ENCODE measurements at places on chromosomes 13 and 19. TPM values are rescaled to one million over a fixed set of nuclear protein-coding genes. Genes with fewer than 3 reads are reported as not detected.

DNA sequence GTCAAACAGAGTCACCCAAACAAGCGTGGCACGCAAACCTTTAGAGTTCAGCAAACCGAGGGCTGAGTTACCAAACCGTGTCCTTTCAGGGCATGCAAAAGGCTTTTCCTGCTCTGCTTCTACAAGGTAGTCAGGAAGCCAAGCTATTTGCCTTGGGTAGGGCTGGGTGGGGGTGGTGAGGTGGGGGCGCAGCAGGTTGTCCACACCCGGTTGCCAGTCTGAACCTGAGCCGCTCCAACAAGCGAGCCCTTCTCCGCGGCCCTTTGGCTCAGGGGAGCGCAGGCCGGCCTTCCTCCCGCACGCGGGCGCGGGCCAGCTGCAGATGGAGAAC lies 347 bp upstream of the CLDN10 start:
- H3K36me3 ChIP-seq, result no peaks in the 10 kb centered on the region
- no peak for DNase-seq
- H3K27me3 ChIP-seq, result peaks cover 59% of the 10 kb centered on the region
- peaks cover 7% of the 10 kb centered on the region for H3K4me1 ChIP-seq
- no peak overlapping the region for H3K27ac ChIP-seq

GRCh38 chr19:6769006-6769619 lies 1.9 kb upstream of the SH2D3A start:
- H3K4me3 ChIP-seq, result no peak overlapping the region
- H3K4me1 ChIP-seq, result peaks cover 39% of the 10 kb centered on the region
- peaks cover 9% of the 10 kb centered on the region for H3K36me3 ChIP-seq
- DNase-seq, result no peak

DNA sequence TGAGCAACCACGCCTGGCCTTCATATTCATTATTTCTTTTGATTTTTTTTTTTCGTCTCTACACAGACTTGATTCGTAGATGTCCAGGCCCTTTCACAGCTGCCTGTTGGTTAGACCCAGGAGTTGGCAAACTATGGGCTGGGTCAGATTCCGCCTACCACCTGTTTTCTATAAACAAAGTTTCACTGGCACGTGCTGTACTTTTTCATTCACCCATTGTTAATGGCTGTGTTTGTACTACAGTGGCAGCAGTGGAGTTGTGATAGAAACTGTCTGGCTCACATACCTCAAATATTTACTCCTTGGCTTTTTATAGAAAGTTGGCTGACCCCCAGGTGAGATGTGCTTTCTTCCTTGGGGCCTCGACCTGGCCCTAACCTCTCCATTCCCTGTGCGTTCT lies 72.9 kb upstream of the TEX29 start:
- no peak overlapping the region for H3K27ac ChIP-seq
- no peaks in the 10 kb centered on the region for H3K27me3 ChIP-seq
- H3K4me1 ChIP-seq, result peaks cover 2% of the 10 kb centered on the region
- H3K4me3 ChIP-seq, result no peak overlapping the region
- peaks cover 80% of the 10 kb centered on the region for H3K36me3 ChIP-seq

GRCh38 chr13:75443356-75443958 lies 38.5 kb downstream of the TBC1D4 start:
- no peaks in the 10 kb centered on the region for H3K4me1 ChIP-seq
- H3K27ac ChIP-seq, result no peak overlapping the region
- DNase-seq, result no peak
- no peak overlapping the region for H3K4me3 ChIP-seq
- H3K27me3 ChIP-seq, result no peaks in the 10 kb centered on the region

- H3K4me1 ChIP-seq, result peaks cover 5% of the 10 kb centered on the region
- H3K27me3 ChIP-seq, result peaks cover 24% of the 10 kb centered on the region
- H3K4me3 ChIP-seq, result no peak overlapping the region
- H3K36me3 ChIP-seq, result no peaks in the 10 kb centered on the region
- no peak for DNase-seq
Observed at GRCh38 chr19:35034588-35035382, 4.5 kb downstream of the SCN1B start.

DNA sequence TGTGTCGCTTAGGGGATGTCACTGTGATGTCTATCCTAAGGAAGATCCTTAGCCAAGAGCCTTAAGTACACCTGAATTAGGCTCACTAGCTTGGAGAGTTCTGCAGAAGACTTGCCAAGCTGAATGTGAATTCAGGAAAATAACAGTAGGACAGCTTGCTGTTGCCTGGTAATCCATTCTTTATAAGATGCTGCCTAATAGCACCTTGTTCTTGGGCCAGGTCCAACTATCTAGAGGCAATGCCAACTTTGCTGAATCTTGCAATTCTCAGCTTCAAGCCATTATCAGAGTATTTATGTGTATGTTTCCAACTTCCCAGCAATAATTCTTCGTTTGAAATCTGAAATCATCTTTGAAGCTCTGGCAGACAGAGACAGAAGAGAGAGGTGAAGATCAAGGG lies 102.8 kb downstream of the PCDH17 start:
- DNase-seq, result no peak
- no peaks in the 10 kb centered on the region for H3K36me3 ChIP-seq
- H3K4me1 ChIP-seq, result no peaks in the 10 kb centered on the region
- H3K4me3 ChIP-seq, result no peak overlapping the region
- no peak overlapping the region for H3K27ac ChIP-seq

DNA sequence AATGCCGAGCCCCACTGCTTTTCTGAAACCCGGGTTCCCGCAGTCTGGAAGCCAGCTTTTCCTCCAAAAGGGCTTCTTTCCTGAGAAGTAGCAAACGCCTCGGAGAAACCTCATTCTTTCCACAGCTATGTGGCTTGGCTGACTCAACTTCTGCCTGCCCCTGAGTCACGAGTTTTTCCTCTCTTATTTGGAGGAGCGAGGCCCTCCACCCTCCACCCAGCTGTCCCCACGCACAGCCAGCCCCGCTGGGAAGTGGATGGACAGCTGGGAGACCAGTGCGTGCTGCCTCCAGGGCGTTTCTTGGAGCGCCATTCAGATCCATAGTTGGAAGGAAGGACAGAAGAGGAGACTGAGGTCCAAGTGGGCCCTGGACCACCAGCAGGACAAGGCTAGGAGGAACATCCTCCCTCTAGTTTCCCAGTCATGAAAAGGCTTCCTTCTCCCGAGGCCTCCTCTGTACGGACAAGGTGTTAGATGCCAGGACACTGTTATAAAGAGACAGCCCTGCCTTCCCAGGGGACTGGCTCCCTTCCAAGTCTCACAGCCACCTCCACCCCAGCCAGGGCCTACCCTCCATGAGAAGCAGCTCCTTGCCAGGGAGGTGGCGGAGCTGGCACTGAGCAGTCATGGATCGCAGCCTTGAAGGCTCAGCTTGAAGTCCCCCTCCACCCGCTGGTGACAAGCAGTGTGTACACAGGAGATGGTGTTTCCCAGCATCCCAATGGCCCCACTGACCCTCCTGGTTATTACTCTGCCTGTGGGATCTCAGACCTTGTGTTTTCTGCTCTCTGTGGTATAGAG lies 2.5 kb upstream of the PLEKHF1 start:
- peaks cover 15% of the 10 kb centered on the region for H3K36me3 ChIP-seq
- peak overlapping the region; percentile 69 for H3K4me3 ChIP-seq
- no peaks in the 10 kb centered on the region for H3K27me3 ChIP-seq
- peak overlapping the region; percentile 90 for H3K27ac ChIP-seq

DNA sequence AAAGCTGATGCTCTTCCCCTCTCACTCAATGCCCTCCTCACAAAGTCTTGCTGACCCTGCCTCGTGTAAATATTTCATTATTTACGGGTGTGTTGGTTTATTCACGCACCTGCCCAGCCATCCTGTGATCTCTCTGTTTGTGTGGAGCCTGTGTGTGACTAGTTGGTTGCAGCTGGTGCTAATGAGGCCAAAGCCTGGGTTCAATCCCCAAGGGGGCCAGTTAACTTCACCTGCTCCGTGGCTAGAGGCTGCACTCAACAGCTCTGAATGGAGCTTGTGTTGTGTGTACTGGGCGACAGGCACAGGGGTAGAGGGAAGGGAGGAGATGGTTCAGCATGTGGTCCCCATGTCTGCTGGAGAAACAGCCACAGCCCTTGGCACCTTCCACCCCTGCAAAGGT lies 109.5 kb downstream of the DNAJC15 start:
- peaks cover 14% of the 10 kb centered on the region for H3K27me3 ChIP-seq
- peaks cover 4% of the 10 kb centered on the region for H3K4me1 ChIP-seq
- no peaks in the 10 kb centered on the region for H3K36me3 ChIP-seq

- no peak overlapping the region for H3K27ac ChIP-seq
- DNase-seq, result no peak
- no peaks in the 10 kb centered on the region for H3K4me1 ChIP-seq
- H3K27me3 ChIP-seq, result no peaks in the 10 kb centered on the region
Observed at GRCh38 chr13:112831801-112832200, 137.2 kb upstream of the MCF2L start.

DNA sequence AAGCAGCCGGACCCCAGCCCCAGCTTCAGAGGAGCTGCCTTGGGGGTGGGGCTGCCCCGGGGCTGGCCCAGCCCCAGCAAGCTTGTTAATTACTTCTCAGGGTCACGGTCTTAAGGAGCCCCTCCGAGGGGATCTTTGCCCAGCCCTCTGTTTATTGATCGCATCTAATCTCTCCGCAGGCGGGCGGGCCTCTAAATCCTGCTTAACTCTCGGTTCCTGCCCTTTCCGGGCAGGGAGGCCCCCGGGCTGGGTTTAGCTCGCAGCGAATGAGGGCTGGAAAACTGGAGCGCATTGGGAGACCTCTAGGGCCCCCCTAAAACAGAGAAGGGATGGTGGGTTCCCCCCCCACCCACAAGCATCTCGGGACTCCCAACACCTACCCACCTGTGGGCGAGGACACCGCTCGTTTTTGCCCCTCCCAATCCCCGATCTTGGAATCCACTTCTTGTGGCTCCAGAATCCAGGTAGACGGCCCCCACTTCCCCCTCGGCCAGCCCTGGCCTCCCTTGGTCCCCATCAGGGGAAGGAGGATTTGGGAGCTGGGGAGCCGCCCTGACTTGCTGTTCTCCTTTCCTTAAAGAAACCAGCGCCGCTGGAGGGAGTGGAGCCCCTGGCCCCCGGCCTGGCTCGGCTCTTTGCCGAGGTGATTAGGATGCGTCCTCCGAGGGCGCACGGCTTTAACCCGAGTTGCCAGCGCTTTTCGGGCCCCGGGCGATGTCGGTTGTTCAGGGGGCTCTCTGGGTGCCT lies 59.5 kb upstream of the ADGRL1 start:
- no peak overlapping the region for H3K4me3 ChIP-seq
- H3K27ac ChIP-seq, result no peak overlapping the region
- H3K27me3 ChIP-seq, result no peaks in the 10 kb centered on the region
- no peaks in the 10 kb centered on the region for H3K36me3 ChIP-seq
- H3K4me1 ChIP-seq, result no peaks in the 10 kb centered on the region
- DNase-seq, result no peak

GRCh38 chr13:50401049-50401505 lies 385.8 kb downstream of the KCNRG start:
- peaks cover 32% of the 10 kb centered on the region for H3K27me3 ChIP-seq
- no peaks in the 10 kb centered on the region for H3K36me3 ChIP-seq
- no peak overlapping the region for H3K27ac ChIP-seq
- H3K4me1 ChIP-seq, result no peaks in the 10 kb centered on the region

DNA sequence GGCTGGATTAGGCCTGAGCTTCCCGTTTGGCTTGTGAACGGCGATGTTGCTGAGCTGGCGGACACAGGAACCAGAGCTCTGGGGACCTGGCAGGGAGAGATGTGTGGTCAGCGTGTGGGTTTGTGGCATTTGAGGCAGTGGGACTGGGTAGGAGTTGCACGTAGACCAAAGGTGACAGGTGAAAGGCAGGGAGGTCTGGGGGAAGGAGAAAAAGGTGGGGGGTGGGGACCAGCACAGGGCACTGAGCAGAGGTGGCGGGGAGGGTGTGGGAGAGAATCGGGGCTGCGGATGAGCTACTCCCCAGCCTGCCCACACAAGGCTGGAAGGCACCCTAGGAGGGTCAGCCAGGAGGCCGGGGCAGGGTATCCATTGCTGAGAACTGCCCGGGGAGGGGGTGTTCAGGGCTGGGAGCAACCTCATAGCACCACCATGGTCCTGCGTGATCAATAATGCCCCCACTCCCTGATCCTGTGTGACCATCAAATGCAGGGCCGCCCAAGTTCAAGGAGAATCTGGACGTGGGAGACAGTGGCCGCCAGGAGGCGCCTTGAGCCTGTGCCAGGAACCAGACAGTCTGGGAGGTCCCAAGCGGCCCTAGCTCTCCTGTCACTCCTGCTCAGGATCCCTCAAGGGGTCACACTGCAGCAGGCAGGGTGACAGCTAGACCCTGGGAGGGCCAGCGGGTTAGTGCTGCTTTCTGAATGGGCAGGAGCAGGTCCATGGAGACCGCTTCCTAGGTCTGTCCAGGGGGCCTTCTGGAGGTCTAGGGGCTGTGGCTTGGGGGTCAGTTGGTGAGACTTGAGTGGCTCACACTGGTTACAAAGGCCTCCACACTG lies 12.8 kb upstream of the SELENOW start:
- no peaks in the 10 kb centered on the region for H3K27me3 ChIP-seq
- H3K4me3 ChIP-seq, result no peak overlapping the region
- no peaks in the 10 kb centered on the region for H3K36me3 ChIP-seq
- H3K27ac ChIP-seq, result no peak overlapping the region

DNA sequence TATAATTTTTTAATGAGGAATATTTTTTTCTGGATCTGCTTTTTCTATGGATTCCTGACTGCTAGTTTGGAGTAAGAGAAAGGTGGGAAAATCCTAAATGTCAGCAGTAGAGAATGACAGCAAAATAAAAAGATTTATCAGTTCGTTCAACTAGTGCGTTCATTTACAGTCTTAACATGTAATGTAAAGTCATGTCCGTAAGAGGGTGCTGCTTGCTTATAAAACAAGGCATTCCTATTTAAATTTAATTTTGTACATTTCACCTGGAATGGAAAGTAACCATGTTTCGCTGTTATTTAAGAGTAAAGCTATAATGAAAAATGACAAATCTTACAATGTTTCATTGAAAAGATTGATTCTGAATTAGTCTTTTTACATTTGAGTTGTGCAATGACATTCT lies 76.6 kb downstream of the ZMYM2 start:
- DNase-seq, result no peak
- H3K4me3 ChIP-seq, result no peak overlapping the region
- H3K36me3 ChIP-seq, result peaks cover 78% of the 10 kb centered on the region
- no peaks in the 10 kb centered on the region for H3K27me3 ChIP-seq

DNA sequence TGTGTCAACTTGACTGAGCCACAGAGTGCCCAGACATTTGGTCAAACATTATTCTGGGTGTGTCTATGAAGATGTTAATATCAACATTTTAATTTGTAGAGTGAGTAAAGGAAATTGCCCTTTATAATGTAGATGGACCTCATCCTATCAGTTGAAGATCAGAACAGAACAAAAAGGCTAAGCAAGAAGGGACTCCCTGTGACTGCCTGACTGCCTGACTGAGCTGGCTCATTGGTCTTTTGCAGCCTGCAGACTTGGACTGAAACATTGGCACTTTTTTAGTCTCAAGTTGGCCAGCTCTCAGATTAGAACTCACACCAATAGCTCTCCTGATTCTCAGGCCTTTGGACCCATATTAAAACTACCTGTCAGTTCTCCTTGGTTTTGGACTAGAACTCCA lies 600.4 kb upstream of the SLITRK6 start:
- H3K27ac ChIP-seq, result no peak overlapping the region
- no peak overlapping the region for H3K4me3 ChIP-seq
- DNase-seq, result no peak
- no peaks in the 10 kb centered on the region for H3K4me1 ChIP-seq
- no peaks in the 10 kb centered on the region for H3K36me3 ChIP-seq
- H3K27me3 ChIP-seq, result no peaks in the 10 kb centered on the region

- H3K36me3 ChIP-seq, result no peaks in the 10 kb centered on the region
- H3K4me3 ChIP-seq, result no peak overlapping the region
- DNase-seq, result no peak
- no peaks in the 10 kb centered on the region for H3K27me3 ChIP-seq
- H3K27ac ChIP-seq, result no peak overlapping the region
Observed at GRCh38 chr19:2869618-2870017, 2.5 kb downstream of the ZNF556 start.

Gene ZNF723
- not detected for total RNA-seq

Gene ZNF649
- total RNA-seq, result 12.1 TPM

Gene POLR1D
- total RNA-seq, result 124 TPM

Gene ARHGAP33
- total RNA-seq, result 29.1 TPM

Gene TEX29
- total RNA-seq, result 0.46 TPM

Gene CPT1C
- total RNA-seq, result 2.9 TPM

Gene CYP4F3
- 0.14 TPM for total RNA-seq

Gene WDR87
- total RNA-seq, result not detected

Gene ONECUT3
- not detected for total RNA-seq

Measured in activated T-helper 2 cell treated with anti-CD3 and anti-CD28 coated beads, Interferon-gamma antibody, Interleukin-2, Interleukin-4, amounts not matched to agents 10 μg/mL and 5 μg/mL and 100 μg/mL, durations not matched to agents 14 hours and 24 hours and 36 hours (primary cell).